ENCODE measurements at places on chromosomes 16 and 17. TPM values are rescaled to one million over a fixed set of nuclear protein-coding genes. Genes with fewer than 3 reads are reported as not detected.

GRCh38 chr16:9118170-9118569 lies 26.7 kb downstream of the HAPSTR1 start:
- H3K27me3 ChIP-seq = no peaks in the 10 kb centered on the region
- no peak for DNase-seq
- peaks cover 23% of the 10 kb centered on the region for H3K36me3 ChIP-seq
- peaks cover 62% of the 10 kb centered on the region for H3K4me1 ChIP-seq
- no peak overlapping the region for H3K4me3 ChIP-seq
- H3K27ac ChIP-seq = no peak overlapping the region

DNA sequence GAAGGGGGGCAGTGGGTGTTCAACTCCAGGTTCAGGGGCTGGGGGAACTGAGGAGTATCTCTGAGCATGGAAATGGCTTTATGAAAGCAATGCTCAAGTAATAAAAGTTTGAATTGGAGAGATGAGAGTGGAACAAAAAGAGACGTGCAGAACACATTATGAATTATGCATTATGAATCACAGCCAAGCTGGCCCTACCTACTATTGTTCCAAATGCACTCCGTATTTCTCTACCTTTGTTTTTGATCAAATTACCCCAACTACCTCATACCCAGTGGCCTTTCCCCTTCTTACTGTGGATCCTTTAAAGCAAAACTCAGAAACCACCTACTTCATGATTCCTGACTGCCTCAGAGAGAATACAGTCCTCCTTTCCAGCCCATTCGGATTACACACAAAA lies 38.1 kb downstream of the TEKT3 start:
- H3K4me3 ChIP-seq = no peak overlapping the region
- no peak for DNase-seq
- no peak overlapping the region for H3K27ac ChIP-seq
- no peaks in the 10 kb centered on the region for H3K36me3 ChIP-seq
- H3K4me1 ChIP-seq = no peaks in the 10 kb centered on the region

DNA sequence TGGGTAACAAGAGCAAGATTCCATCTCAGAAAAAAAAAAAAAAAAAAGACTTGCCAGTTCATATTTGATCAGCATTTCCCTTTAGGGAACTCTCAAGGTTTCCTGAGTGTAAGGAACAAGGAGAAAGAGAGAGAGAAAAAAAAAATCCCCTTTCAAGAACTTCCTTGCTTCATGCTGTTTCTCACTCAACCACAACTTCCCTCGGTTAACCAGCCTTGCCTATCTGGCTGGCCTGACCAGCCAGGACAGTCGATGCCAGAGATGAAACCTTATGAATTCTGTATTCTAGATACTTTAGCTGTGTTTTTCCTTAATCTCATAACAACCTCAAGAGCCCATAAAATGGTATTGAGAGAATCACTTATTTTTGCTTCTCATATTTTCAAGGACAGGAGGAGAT lies 2.6 kb upstream of the N4BP1 start:
- peak overlapping the region; percentile 78 for H3K4me3 ChIP-seq
- peak overlapping the region; percentile 96 for H3K27ac ChIP-seq
- H3K4me1 ChIP-seq = peaks cover 53% of the 10 kb centered on the region
- no peak for DNase-seq

DNA sequence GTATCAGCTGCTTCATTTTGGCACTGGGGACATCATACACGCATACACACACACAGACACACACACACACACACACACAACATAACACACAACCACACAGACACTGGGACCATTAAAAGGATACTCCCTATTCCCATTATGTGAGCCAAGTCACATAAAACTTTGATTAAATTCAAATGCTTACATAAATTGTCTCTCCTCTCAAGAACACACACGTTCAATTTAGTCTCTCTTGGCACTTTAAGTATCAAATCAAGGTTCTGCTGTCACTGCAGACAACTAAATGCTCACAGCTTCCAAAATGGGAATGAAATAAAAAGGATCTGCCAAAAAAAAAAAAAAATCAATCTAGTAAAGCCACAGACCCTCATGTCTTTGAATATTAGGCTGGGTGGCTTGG lies 184.9 kb downstream of the RBFOX1 start:
- no peak overlapping the region for H3K27ac ChIP-seq
- DNase-seq = no peak
- H3K36me3 ChIP-seq = no peaks in the 10 kb centered on the region

DNA sequence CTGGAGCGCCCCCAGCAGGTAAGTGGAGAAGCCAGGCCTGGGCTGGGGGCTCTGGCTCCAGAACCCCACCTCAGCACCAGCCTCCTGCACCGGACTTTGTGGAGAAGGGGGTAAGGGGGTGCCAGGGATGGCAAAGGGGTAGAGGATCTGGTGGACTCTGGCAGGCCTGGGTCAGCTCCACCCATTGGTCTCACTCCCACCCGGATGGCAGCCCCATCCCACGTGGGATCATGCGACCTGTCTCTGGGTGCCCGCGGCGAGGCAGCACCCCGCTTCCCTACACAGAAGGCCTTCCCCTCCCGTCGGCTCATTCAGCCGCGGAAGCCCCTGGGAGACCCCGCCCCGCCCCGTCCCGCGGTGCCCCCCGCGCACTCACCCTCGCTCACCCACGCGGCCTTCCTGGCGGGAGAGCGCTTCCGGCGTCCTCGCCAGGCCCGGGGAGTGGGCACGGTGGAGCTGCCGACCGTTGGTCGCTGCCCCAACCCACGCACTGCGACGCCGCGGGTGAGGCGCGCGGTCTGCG lies 498 bp upstream of the PLEKHG4 start:
- peak; percentile 70 for DNase-seq
- H3K4me3 ChIP-seq = peak overlapping the region; percentile 76
- H3K36me3 ChIP-seq = peaks cover 5% of the 10 kb centered on the region
- H3K27me3 ChIP-seq = no peaks in the 10 kb centered on the region
- H3K27ac ChIP-seq = peak overlapping the region; percentile 58
- H3K4me1 ChIP-seq = peaks cover 16% of the 10 kb centered on the region

- H3K4me1 ChIP-seq = no peaks in the 10 kb centered on the region
- H3K36me3 ChIP-seq = no peaks in the 10 kb centered on the region
- H3K4me3 ChIP-seq = no peak overlapping the region
- DNase-seq = no peak
- H3K27ac ChIP-seq = no peak overlapping the region
These were observed 6.0 kb downstream of the CAPNS2 start for GRCh38 chr16:55572439-55572838.

- H3K27me3 ChIP-seq = peaks cover 7% of the 10 kb centered on the region
- DNase-seq = no peak
- no peak overlapping the region for H3K4me3 ChIP-seq
- H3K36me3 ChIP-seq = no peaks in the 10 kb centered on the region
These were observed 25.6 kb upstream of the RMI2 start for GRCh38 chr16:11319529-11320146.

- H3K4me3 ChIP-seq = peak overlapping the region; percentile 95
- peaks cover 13% of the 10 kb centered on the region for H3K4me1 ChIP-seq
- H3K36me3 ChIP-seq = no peaks in the 10 kb centered on the region
- no peaks in the 10 kb centered on the region for H3K27me3 ChIP-seq
These were observed 23.9 kb downstream of the ZNF778 start for GRCh38 chr16:89241187-89242007.

DNA sequence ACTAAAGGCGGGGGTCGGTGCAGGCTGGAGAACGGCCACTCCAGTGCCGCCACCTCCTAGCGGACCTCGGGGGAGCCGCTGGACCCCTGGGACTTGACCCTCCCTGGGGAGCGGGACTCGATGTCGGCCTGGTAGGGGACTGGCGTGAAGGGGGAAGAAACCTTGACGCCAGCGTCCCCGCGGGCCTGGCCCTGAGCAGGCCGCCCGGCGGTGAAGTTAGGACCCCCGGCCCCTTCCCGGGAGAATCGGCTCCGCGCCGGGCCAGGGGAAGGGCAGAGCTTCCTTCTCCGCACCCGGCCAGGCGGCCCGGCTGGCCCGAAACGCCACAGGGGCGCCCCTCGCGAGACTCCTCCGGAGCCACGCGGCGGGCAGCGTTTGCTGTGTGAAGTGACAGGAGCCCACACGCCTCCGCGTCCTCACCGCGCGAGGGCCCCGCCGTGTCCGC lies 389 bp downstream of the DUS1L start:
- H3K27ac ChIP-seq = no peak overlapping the region
- H3K4me1 ChIP-seq = no peaks in the 10 kb centered on the region
- DNase-seq = no peak
- H3K4me3 ChIP-seq = peak overlapping the region; percentile 51
- no peaks in the 10 kb centered on the region for H3K27me3 ChIP-seq

DNA sequence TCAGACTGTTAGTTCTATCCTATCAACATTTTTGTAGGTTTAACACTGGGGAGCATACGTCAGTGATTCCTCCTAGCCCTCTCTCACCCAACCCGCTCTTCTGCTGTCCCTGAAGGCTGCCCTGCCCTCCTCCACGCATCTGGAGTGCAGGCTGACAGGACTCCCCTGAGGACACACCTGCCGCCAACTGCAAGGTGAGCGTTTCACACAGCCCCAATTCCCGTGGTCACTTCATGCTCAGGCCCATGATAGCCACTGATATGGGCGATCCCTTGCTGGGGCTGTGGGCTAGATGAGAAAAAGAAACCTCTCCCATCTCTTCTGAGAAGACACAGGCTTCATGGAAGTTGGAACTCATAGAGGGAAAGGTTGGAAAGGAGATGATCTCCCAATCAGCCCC lies 91.0 kb downstream of the KCNJ12 start:
- peaks cover 7% of the 10 kb centered on the region for H3K27me3 ChIP-seq
- DNase-seq = no peak
- peaks cover 20% of the 10 kb centered on the region for H3K4me1 ChIP-seq
- no peak overlapping the region for H3K4me3 ChIP-seq

DNA sequence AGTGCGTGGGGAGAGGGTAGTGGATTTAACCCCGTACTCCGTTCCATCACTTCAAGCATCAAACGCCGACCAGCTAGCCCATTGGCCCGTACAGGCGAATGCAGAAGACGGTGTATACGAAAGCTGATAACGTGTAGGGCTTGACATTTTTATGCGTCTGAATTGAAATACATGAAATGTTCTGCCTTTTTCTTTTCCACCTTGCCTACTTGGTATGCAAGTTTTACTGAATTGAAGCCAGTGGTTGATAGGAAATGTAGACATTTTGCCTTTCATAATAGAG lies 834 bp upstream of the STAT3 start:
- no peaks in the 10 kb centered on the region for H3K27me3 ChIP-seq
- peaks cover 5% of the 10 kb centered on the region for H3K36me3 ChIP-seq
- peak overlapping the region; percentile 99 for H3K27ac ChIP-seq

The CYTH1 gene
- 111 TPM for total RNA-seq

The CTRB1 gene
- not detected for total RNA-seq

The TMEM88 gene
- 2.7 TPM for total RNA-seq
